NCI-H1048 (cell line): ENCODE measurements at places on chromosomes 2 and 18.
A peak's percentile ranks its signal among the peaks of the same experiment; 100 is the strongest.

DNA sequence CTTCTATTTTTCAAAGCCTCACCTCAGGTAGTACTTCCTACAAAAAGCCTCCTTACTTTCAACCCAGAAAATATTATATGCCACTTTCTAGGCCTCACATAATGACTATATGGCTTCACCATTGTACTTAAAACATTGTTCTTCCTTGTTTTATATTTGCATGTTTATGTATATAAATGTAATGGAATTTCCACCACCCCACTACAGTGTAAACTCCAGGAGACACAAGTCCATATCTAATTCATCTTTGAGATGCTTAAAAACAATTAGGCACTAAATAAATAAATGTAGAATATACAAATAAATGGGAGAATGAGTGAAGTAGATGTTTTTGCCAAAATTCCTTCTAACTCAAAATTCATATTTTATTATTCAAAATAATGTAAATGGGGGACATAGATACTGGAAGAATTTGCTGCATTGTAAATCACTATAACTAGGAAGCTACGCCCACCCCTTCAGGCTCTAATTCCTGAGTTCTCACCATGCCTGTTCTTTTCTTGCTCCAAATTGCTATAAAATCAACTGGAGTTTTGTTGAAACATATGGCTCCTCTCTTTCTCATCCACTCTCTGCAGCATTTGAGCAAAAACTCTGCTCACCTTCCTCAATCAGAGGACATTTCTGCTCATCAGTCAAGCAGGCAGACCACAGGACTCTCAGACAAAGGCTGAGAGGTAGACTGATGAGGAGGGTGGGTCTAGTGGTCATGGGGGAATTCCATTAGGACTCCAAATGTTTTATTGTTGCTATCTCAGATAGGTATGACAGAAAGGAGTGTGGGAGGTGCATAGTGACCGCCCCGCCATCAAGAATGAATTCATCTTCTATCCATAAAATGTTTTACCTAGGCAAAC is 243.0 kb downstream of the HNMT start:
- DNase-seq = peak; percentile 8

DNA sequence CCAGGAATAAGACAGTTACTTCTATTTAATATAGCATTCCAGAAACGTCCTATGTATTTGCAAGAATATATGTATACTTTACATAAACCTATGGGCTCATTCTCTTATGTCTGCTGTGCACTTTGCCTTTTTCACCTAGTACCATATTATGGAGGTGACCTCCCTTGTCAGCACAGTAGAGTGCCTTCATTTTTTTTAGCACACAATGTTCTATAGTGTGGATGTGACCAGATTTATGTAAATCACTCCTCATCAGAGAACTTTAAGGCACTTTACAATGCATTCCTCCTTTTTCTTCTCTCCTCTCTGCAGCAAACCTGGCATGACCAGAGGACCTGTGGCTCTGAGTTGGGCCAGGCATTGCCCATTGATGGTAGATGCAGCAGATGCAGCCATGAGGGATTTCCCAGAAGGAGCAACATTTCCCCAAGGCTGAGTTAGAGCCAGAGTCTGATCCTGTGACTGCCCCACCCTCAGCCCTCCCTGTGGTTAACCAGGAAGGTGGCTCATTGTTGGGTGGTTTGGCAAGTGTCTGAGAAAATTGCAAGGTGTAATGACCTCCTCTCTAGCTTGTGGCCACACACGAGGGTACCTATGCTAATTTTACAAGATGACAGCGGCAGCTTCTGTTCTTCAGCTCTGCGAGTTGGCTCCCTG is 76.5 kb upstream of the DLX2 start:
- no peak for DNase-seq

DNA sequence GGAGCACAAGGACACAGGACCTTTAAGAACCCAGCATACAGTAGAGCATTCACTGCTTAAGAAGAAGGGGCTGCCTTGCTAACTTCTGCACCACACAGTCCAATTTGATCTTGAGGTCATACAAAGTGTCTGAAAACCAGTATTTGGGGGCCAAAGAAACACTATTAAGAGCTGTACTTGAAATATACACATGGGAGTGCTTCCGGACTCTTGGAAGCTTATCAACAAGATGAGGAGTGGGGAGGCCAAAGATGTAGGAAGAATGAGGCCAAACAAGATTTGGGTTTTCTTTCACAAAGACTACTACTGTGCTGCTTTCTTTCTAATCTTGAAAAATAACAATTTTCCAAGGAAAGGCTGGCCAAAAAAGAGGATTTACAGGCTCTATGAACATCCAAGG is 24.8 kb upstream of the MALL start:
- DNase-seq = no peak

DNA sequence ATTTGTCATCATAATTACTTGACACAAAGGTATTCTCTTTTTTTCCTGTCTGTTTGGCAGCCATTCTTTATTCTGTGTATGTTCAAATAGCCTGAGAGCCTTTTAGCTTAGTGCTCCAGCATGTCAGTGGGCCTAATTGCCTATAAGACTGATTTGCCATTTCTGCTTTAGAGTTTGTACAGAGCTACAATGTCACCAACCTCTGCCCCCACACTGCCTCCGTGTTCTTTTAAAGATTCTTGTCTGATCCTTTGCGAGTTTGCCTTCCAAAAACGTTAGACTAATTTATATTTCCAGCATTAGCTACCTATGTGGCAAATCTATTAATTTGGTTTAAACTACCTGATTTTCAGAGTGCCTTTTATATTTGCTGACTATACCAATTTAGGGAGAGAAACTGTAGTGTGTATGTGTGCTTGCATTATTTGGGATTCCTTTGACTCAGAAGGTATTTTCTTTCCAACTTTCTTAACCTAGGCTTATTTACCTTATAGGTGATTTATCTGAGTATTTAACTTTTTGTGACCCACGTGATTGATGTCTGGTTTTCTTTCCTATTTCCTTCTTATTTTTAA is 70.8 kb downstream of the FAM117B start:
- no peak for DNase-seq

DNA sequence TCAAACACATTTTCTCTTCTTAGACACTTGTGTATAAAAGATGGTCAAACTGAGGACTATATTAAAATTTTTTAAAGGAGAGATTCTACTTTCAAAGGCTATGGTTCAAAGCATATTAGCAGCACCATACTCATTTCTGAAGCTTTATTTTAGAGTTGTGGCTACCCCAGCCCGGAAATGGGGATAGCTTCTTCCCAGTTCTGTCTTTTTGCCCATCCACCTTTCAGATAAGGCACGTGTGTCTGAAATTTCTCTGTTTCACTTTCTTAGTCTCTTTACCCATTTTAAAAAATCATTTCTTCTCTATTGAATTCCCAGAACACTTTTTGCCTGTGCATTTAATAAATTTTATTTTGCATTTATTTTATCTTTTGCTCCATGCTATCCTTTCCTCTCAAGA is 431.5 kb downstream of the RNF144A start:
- DNase-seq = no peak

GRCh38 chr18:7414459-7414858 is 152.7 kb upstream of the PTPRM start:
- no peak for DNase-seq

- DNase-seq = no peak
Observed at GRCh38 chr2:149313512-149313972, 16.8 kb upstream of the LYPD6 start.

- DNase-seq = no peak
Observed at GRCh38 chr2:200376513-200377354, 70.2 kb downstream of the SPATS2L start.

DNA sequence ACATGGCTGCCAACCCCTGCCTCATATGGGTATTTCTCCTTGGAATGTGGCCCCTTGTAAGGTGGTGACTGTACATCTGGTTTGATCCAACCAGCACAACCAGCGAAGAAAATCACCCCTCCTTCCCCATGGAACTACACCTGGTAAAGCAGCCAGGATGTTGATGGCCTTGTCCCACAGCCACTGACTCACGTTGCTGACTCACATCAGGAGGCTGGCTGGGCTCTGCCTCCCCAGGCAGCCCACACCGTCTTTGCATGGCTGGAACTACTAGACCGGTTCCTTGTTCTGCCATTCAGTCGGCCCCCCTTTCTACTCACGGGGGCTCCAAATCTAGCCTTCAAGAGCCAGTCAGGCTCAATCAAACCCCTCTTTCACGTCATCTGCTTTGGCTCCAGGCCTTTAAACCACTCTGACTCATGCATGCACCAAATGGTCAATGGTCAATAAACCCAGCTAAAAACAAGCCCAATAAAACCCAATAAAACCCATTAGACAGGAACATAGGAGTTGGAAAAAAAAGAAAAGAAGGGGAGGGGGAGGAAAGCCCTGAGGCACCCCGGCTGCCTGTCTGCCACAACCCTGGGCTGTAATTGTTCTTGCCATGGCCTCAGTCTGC is 114.8 kb downstream of the PLB1 start:
- no peak for DNase-seq

- DNase-seq = no peak
Observed at GRCh38 chr2:23947350-23947749, 7.1 kb downstream of the UBXN2A start.

- no peak for DNase-seq
Observed at GRCh38 chr18:65786474-65786873, 35.7 kb downstream of the CDH7 start.

DNA sequence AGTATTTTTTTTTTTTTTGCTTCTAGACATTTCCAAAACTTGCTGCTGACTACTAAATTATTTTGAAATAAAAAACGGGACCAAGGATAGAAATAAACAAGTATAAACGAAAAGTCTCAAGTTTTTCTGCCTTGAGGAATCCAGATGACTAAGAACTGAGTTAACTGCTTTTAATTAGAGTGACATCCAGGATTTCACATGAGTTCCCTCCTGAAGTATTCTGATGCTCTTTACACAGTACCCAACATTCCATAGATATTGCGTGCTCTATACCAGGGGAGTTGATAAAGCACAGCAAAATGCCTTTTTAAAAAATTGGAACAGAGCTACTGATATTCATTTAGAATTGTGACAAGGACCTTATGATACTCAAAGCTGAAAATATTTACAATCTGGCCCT is 618.0 kb downstream of the CCDC85A start:
- DNase-seq = no peak

DNA sequence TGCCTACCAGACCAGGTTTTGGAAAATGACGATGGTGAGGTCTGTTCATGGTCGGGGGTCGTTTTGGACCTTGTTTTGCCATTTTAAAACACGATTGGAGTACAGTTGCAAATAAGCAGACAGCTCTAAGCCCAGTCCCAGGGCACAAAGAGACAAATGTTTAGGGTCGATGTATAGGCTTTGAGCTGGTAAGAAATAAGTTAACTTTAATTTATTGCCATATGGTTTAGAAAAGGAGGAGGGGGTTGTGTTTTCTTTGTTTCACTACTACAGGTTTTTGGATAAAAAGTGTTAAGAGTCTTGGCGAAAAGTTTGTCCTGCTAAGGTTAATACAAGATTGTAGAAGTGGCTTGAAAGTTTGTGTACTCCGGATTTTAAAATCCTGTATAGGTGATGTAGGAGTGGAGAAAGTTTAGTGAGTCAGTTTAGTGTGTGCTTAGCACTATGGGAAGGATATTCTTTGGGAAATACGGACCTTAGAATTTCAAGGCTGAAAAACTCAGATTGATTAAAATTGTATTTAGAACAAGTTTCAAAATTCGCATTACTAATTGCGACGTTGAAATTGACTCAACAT is 1.3 kb downstream of the KCMF1 start:
- no peak for DNase-seq

DNA sequence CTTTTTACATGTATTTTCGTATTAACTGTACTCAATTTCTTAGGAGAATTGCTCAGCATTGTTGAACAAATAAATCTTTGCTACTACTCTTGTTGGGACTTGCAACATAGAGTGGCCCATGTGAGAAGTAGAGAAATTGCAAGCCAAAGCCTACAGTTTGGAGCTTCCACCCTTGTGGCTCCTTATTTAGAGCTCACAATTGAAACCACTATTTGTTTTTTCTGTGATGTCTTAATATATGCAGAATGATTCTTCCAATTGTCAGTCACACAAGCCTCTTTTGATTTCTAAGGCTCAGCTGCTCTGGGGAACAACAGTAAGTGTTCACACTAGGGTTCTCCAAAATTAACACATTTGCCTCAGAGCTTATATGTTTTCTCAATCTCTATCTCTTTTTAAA is 60.2 kb upstream of the GALNT13 start:
- DNase-seq = no peak

DNA sequence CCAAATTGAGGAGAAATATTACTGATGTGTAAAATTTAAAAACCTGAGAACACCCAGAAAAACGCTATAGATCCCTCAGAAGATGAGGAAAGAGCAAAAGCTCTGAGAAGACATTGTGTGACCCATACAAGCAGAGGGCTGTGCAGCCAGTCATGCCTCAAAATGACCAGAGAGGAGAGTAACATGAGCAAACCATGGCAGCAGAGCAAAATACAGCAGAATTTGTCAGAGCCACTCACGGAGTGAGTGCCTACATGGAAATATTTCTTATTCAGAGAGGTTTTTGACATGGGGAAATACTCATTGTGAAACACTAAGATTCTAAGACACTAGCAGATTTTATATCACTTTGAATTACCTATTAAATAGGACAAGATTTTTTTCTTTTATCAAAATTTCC is 96.8 kb upstream of the DNAJC10 start:
- DNase-seq = no peak

GRCh38 chr18:13377496-13377895 is 158.9 kb downstream of the LDLRAD4 start:
- DNase-seq = no peak

DNA sequence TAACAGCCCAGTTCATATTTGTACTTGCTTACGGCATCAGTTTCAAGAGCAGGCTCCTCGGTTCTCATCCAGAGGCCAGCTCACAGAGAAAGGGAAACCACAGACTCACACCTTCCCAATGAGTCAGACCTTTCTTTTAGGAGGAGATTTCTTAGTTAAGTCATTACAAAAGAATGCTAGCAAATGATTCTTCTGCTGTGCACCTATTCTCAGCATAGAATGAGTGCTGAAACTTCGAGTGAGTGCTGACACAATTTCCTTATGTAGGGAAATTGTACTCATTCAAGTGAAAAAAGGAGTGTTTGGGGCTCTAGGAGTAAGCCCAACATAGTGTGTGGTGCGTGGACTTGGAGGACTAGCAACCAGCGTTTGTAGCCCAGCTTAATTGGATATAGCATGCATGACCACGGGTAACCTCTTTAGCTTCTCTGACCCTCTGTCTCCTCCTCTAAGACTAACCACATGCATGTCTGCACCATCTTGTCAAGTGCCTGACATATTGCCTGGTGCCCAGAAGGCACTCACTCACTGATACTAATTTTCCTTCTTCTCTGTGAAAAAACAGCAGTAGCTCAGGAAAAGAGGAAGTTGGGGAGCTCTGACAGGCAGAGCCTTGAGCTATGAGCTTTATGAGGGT is 87.0 kb downstream of the ALPK2 start:
- DNase-seq = no peak

DNA sequence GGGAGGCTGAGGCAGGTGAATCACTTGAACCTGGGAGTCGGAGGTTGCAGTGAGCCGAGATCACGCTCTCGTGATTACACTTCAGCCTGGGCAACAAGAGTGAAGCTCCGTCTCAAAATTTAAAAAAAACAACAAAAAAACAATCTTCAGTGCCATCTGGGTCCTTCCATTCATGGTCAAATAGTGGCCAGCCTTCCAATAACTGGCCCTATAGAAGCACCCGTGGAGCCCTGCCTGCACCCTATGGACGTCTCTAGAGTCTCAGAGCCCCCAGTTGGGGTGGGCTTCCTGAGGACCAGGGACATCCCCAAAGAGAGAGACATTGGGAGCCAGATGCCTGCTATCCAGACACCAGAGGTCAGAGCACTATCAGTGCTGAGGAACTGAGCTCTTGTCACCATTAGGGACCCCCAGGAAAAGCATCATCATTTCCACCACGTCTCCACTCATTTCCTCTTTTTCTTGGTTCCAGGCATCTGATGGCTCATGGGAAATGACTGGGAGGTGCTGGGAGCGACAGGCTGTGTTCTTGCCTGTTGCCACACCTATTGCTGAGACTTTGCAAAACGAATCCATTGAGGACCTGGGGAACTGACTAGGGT is 9.4 kb downstream of the NEU2 start:
- no peak for DNase-seq
